ENCODE measurements at places on chromosomes 3 and 15.

- no peak for DNase-seq
Observed at GRCh38 chr3:31495971-31496665, 36.6 kb upstream of the STT3B start.

GRCh38 chr3:167992381-167992780 lies 103.3 kb downstream of the GOLIM4 start:
- DNase-seq: no peak

GRCh38 chr3:190574473-190574872 lies 60.6 kb downstream of the IL1RAP start:
- no peak for DNase-seq

- no peak for DNase-seq
Observed at GRCh38 chr3:149019580-149019979, 28.2 kb downstream of the GYG1 start.

All from NCI-H460 (cell line).